ENCODE measurements at places on chromosomes 5 and 9.

DNA sequence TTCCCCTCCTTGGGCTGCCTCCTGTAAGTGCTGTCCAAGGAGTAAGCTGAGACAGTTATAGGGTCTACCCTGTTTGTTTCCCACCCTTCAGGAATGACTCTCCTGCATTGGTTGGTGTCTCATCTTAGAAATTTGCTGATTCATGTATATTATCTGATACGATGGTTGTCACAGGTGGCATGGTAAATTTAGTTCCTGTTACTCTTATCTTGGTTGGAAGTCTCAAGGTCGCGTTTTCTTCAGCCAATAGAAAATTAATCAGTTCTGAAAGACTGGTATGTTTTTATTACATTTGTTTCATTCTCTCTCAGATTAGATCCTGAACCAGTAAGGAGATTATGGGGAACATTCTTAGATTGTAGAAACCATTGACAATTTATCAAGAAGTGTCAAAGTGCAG lies 42.7 kb downstream of the SCGB3A1 start:
- no peak for DNase-seq

- DNase-seq: no peak
Observed at GRCh38 chr5:65867542-65868195, 58.7 kb upstream of the ERBIN start.

GRCh38 chr9:84791643-84792042 lies 122.1 kb downstream of the NTRK2 start:
- DNase-seq: no peak

DNA sequence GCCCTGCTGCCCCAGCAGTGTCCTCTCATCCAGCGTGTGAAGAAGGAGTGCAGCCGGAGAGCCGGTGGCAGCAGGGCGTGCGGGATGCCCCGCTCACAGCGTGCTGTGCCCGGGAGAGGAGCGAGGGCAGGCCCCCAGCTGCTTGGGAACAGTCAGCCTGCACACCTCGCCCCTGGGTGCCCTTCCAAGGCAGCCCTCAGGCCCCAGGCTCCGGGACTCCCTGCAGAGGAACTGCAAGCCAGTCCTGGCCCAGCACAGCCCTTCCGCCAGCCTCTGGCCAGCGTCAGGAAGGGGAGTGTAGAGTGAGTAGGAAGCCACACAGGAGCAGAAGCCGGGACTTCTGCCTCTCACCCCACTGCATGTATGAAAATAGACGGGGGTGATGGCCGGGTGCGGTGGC lies 43.5 kb downstream of the ADAMTS2 start:
- DNase-seq: no peak

- no peak for DNase-seq
Observed at GRCh38 chr5:146894753-146895521, 16.4 kb upstream of the PPP2R2B start.

- DNase-seq: no peak
Observed at GRCh38 chr5:25345240-25345771, 700.5 kb upstream of the CDH10 start.

DNA sequence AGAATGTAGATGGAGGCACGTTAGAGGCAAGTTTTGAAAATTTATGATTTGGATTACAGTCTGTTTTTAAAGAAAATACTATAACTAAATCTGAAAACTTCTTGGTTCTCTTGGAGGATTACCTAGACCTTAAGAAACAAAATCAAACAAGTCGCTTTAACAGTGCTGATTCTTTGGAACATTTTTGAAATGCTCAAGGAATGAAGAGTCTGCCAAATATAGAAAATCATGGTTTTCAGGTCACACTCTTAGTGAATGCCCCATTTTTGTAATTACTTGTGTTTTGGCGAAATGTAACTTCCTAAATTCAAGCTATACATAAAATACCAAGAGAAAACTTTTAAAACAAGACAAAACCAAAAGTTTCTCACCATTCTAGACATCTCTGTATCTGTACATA lies 93.2 kb downstream of the EQTN start:
- DNase-seq: no peak

GRCh38 chr5:67543720-67544270 lies 347.2 kb upstream of the CD180 start:
- no peak for DNase-seq

DNA sequence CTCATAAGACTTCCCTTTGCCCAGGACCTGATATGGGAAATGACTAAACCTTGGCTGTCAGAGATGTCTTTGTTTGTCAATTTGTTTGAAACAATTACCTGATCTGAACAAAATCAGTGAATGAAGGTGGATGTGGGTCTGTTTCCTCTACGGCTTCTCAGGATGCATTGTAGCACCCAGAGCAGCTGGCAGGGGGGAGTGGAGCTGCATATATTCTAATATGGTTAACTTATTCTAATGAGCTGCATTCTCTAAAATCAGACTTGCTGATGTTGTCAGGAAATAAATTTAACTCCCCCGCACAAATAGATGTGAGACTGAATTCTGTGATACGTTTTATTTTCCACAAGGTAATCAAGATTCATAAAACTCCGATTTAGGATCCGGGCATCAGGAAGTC lies 665.4 kb downstream of the MAT2B start:
- no peak for DNase-seq

- DNase-seq: no peak
Observed at GRCh38 chr5:109516390-109516789, 106.6 kb upstream of the PJA2 start.
